ENCODE measurements at places on chromosomes 1 and 21. TPM values are rescaled to one million over a fixed set of nuclear protein-coding genes. Genes with fewer than 3 reads are reported as not detected.
A peak's percentile ranks its signal among the peaks of the same experiment; 100 is the strongest.

- no peak for DNase-seq
Observed at GRCh38 chr1:167473761-167474160, 44.6 kb downstream of the CD247 start.

GRCh38 chr1:55216096-55216495, 932 bp upstream of the USP24 start:
- no peak for DNase-seq

GRCh38 chr21:27572696-27573095, 605.8 kb upstream of the ADAMTS5 start:
- peak; percentile 34 for DNase-seq

DNA sequence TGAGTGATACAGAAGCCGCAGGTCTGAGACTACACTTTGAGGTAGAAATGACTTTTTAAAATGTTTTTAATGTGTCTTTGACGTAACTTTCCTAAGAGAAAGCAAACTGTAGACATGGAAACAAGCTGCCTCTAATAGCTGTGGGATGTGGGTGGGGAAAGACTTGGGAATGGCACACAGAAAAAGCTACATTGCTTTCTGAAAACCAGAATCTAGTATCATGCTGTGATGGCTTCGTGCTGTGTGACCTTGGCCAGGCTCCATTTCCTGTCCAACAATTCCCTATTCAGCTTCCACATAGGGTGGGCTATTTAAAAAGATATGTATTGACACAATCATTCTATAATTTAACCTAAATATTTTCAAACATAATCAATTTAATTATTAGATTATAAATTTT, 909.1 kb downstream of the NCAM2 start:
- no peak for DNase-seq

DNA sequence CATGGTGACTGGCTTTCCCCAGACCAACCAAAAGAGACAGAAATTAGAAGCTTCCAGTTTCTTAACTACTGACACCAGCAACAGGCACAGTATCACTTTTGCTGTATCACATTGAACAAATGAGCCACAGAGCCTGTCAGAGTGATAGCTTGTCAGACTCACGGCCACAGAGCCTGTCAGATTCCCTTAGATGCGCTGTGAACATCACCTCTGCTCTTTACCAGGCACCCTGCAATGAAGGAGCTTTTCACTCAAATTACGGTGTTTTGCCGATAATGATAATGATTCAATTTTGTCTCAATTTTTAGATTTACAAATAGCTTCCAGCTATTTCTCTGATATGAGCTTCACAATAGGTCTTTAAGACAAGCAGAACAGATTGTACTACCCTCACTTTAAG, 107.9 kb upstream of the GNG12 start:
- DNase-seq = no peak

The ADGRB2 gene
- 7.2 TPM for polyA plus RNA-seq

The ESRRG gene
- polyA plus RNA-seq = 0.22 TPM

Data from AG04450 (cell line).